Activated CD4-positive, alpha-beta T cell treated with anti-CD3 and anti-CD28 coated beads for 48 hours (primary cell): ENCODE measurements at places on chromosomes 7 and 10.

DNA sequence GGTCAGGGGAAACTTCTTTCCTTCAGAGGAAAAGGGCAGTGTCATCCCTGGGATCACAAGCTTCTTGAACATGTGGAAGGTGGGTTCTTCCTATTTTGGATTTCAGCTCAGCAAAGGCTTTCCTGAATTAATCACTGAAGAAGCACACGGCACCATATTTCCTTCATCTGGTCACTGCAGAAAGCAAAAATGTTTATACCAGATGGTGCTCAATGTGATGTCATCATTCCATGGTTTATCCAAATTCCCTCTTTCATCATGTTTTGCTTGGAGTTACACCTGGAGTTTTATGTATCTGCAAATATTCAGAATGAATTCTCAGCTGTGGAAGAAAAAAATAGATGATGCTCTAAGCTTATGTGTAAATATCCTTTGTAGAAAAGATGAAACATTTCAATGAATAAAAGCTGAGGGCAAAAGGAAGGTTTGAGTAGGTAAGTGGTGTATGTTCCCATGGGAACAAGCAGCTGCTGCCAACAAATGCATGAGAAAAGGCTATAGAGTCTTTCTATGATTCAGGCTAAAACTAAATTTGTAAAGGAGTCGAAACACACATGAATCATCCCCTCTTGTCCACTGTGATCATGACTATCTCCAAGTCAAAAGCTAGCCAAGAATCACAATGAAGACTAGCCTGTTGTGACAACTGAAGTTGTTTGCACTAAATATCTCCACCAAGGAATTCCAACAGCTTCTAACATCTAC lies 26.9 kb upstream of the BPGM start:
- DNase-seq = no peak

DNA sequence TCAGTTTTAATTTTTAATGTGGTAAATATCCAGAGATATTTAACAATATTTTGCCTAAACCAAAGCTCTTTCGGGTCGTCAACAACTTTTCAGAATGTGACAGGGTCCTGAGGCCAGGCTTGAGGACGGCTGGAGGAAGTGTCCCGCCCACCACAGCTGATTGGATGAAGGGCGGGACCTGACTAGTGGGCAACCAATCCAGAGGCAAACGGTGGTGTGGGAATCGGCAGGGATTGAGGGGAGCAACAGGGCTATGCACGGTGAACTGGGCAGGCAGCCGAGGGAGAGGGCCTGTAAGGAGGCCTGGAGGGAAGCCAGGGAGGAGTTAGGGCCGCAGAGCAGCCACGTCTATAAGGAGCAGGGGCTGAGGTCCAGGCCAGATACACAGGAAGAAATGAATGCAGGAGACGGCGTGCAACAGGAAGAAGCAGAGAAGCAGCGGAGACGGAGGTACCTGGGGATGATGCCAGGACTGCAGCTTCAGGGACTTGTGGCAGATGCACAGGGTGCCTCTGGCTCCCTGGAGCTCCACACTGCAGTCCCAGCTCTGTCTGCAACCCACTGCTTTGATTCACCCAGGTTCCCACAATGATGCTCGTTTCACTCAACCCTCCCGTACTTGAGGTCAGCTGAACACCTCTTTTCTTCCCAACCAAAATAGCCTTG lies 46.1 kb upstream of the ZMIZ1 start:
- DNase-seq = no peak

- DNase-seq = no peak
These were observed 1283.3 kb downstream of the TYW1 start for GRCh38 chr7:68279827-68280400.

GRCh38 chr10:132564249-132564605 lies 26.6 kb downstream of the INPP5A start:
- DNase-seq = no peak
